ENCODE measurements at places on chromosomes 1 and 21.

- ATAC-seq = no peak
These were observed 171.2 kb downstream of the KAZN start for GRCh38 chr1:14769486-14770274.

- peak; percentile 82 for ATAC-seq
These were observed 101.8 kb downstream of the PTGS2 start for GRCh38 chr1:186578325-186579016.

- peak; percentile 91 for ATAC-seq
These were observed 61.4 kb upstream of the DIRAS3 start for GRCh38 chr1:68111519-68112436.

DNA sequence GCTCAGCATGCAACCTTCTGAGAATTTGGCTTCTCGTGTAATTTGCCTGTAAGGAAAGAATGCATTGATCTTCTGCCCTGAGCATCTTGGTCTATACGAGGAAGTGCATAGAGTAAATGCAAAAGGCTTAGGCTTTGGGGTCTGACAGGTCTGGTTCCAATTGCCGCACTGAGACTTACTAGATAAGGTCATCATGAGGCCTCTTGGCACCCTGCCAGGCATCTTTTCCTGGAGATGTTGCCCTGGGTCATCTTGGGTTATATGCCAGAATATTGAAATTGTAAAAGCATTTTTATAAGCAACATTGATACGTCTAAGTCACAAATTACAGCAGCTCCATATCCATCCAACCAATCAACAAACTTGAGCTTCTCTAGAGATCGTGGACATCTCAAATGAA lies 108.8 kb upstream of the WARS2 start:
- ATAC-seq = no peak

DNA sequence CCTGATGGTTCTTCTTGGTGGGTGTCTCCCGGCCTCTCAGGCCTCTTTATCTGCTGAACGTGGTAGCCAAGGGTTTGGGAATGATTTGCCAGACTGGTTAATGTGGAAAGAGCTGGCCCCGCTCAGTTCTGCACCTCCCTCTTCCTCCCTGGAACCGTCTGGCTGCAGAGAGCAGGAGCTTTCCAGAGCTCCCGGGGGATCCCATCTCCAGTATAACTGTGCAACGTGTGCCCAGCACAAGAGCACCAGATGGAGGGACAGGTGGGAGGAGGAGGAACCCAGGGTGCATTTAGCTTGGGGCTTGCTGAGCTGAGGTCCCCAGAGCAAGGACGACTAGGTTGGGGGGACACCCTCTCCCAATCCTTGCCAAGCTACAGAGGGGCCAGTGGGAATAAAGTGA lies 5.0 kb downstream of the TFF1 start:
- no peak for ATAC-seq

DNA sequence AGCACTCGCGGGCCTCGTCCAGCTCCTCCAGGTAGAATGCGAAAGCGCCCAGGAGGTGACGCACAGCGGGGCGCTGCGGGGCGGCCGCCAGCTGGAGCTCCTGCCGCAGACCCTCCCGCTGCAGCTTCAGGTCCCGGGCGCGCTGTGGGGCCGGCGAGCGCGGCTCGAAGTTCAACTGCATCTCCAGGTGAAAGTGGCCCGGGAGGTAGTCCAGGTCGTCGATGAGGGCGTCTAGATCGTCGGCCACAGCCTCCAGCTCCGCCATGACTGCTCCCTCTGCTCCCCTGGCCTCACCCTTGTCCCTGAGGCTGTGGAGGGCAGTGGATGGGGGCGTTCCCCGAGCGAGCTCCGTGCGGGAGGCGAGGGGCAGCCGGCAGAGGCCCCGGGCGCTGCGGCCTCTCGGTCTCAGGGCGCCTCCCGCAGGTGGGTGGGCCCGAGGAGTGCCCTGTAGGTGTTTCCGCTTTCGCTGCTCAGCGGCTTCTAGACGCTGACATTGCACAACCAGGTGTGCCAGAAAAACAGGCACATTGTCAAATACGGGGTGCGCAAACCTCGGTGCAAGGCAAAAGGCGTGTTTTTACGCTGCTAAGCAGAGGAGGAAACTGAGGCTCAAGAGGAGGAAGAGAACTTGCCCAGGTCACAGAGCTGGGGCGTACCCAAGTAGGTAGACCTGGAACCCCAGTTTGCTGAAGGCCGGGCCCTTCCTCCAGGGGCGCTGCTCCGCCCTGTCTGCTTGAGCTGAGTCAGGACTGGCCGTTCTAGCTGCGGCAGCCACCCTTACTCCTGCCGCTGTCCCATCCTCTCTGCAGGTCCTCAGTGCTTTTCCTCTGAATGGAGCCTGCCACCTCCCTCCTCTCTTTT lies at the start of gene TTC22:
TTC22 (minus strand) TSS at position 425 of the 861 bp plus-strand sequence; CDS start at position 265, 160 bp downstream.
- peak; percentile 70 for ATAC-seq

GRCh38 chr21:36916718-36917117 lies 49.8 kb downstream of the HLCS start:
- ATAC-seq = no peak

DNA sequence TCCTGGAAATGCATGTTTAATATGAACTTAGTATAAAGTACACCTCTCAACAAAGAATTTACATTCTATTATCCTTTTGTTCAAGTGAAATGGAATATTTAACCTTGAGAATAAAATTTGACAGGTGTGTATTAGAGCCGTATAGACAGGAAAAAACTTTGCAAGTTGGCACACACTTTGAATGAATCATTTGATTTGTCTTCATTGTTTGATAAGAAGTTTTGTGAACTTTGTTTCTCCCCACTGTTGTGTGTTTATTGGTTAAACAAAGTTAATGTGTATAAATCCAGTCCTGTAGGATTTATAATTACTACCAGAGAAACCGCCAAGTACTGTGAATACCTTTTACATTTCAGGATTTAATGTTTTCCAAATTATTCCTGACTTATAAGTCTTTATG lies 2.0 kb downstream of the SYDE2 start:
- ATAC-seq = no peak

GRCh38 chr1:2414297-2414958 lies 2.1 kb upstream of the PEX10 start:
- no peak for ATAC-seq

GRCh38 chr1:203178083-203178482 lies 2.5 kb upstream of the MYBPH start:
- ATAC-seq = no peak

DNA sequence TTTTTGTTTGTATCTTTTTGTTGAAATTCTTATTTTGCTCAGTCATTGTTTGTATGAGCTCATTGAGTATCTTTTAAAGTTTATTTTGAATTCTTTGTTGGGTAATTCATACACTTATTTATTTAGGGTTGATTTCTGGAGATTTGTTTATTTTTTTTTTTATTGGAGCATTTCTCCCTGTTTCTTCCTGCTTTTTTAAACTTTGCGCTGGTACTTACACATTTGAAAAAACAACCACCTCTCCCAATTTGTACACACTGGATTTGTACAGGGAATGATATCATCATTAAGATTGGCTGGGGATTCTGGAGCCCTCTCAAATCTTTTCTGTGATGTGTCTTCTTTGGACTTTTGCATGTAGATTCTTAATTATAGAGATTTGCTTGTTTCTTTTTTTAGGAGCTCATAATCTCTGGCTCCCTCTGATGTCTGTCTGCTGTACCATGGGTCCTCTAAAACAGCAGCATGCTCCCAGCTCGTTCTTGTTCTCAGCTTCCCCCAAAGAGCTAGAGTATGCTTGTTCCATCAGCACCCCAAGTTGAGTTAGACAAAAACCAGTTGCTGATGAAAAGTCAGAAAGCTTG lies 310.7 kb downstream of the DUSP10 start:
- ATAC-seq = no peak

GRCh38 chr1:41642922-41643821 lies 158.7 kb upstream of the EDN2 start:
- no peak for ATAC-seq

DNA sequence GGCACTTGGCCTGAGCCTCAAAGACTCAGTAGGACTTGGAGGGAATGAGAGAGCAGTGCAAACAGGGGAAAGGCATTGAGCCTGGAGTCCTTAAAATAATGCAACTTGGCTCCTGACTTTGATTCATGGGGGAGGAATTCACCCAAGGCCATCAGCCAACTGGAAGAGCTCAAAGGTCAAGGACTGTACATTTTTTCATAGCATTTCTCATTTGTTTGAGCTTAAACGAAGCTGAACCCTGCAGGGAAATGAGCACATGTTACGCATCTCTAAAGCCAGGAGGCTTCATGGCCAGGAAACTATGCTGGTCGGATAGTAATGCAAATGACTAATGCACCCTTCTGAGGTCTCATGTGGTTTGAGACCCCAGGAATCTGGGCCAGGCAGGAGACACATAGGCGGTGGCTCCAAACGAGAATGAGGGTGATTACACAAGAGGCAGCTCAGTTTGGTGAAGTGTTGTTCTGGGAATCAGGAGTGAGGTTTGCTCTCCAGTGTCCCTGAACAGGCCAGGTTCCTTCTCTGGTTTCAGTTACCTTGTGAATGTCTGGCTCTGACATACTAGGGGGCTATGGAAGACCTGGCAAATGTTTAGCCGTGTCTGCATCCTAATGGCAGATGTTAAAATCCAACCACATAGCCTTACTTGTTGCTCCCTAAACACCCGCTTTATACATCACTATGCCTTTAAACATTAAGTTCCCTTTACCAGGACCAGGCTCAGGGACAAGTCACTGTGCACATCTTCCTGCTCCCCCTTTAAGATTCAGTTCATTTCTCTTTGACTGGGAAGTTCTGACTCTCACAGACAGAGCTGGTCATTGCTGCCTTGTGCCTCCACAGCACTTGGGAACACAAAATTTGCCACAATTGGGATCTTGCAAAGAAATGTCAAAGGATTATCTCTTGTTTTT lies 503.9 kb upstream of the USP24 start:
- ATAC-seq = peak; percentile 29

GRCh38 chr1:207627496-207627895 lies 17.4 kb upstream of the CR1L start:
- ATAC-seq = no peak

DNA sequence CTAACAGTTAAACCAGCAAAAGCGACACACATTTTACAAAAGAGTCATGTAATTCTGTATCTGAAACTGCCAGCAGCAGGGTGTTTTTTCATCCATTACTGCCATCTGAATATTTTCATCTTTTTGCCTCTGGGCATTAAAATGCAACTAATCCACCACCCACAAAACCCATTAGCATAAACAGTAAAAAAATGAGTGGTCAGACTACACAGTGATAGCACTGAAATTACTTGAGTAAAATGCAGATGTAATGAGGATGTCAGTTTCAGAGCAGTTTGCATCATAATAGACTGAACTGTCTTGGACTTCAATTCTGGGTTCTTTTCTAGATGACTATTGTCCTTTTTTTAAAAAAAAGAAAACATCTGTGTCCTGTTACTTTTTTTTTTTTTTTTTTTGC lies 132.3 kb downstream of the GABPA start:
- ATAC-seq = no peak

GRCh38 chr1:189929501-189930099 lies 548.1 kb downstream of the BRINP3 start:
- no peak for ATAC-seq

GRCh38 chr1:201758499-201759050 lies 70.4 kb upstream of the IPO9 start:
- ATAC-seq = no peak

GRCh38 chr1:112849425-112850033 lies 106.5 kb downstream of the SLC16A1 start:
- ATAC-seq = peak; percentile 26

DNA sequence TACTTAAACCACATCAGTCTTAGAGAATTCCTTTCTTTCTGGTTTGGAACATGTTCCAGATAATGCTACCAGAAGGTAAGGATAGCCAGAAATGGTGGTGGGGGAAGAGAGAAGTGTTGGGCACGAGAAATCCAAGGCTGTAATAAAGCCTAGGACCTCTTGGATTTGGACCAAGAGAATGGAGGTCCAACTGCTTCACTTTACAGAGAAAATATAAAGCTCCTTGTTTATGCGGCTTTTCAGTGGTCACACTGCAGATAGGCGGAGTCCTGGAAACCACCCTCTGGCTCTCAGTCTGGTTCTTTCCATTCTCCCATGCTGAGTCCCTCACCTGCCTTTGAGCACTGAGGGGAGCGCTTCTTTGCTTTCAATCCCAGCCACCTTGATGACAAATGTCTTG lies 87.8 kb downstream of the ADCY10 start:
- ATAC-seq = no peak

GRCh38 chr1:225691377-225691776 lies 38.5 kb upstream of the ENAH start:
- ATAC-seq = no peak
